ENCODE measurements at places on chromosomes 4 and X. TPM values are rescaled to one million over a fixed set of nuclear protein-coding genes. Genes with fewer than 3 reads are reported as not detected.

- no peak for DNase-seq
These were observed 5.8 kb downstream of the ITM2A start for GRCh38 chrX:79361192-79361870.

DNA sequence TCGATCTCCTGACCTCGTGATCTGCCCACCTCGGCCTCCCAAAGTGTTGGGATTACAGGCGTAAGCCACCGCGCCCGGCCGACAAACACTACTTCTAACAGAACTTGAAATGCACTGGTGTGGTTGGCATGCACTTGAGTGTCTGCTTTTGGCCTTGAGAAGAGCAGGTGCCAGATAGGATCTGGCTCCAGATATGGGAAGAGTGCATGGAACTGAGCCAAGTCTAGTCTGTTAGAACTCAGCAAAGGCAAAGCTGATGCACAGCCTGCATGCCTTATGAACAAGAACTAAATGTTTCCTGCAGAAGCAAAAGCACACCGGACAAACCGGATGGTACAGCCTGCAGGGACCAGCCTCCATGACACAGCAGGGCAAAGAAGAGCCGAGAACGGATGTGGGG lies 35.1 kb upstream of the TBL1X start:
- no peak for DNase-seq

- no peak for DNase-seq
These were observed 27.1 kb downstream of the PAK3 start for GRCh38 chrX:111123125-111123524.

GRCh38 chr4:32826169-32826568 lies 2106.0 kb downstream of the PCDH7 start:
- no peak for DNase-seq

GRCh38 chrX:9846631-9847030 lies 60.4 kb downstream of the SHROOM2 start:
- DNase-seq: peak; percentile 12

DNA sequence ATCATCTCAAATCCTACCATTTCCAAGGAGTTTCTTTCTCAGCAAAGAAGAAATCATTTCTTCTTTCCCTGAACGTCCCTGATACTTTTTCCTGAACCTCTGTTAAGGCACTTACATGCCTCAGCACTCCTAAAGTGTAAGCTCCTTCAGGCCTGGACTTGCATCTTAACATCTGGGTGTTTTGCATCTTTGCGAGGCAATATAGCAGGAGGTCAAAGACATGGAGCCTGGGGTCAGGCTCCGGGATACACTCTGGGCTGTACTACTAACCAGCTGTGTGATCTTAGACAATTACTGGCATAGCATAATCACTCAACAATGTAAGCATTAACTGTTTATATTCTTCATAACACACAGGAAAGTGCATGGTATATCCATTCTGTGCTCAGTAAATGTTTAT lies 275.5 kb upstream of the BOD1L1 start:
- DNase-seq: no peak

GRCh38 chr4:140099983-140100382 lies 54.0 kb downstream of the MAML3 start:
- no peak for DNase-seq

The HPSE gene
- total RNA-seq: 0.75 TPM

The PNMA5 gene
- not detected for total RNA-seq

The C1QTNF7 gene
- not detected for total RNA-seq

The LRAT gene
- 0.50 TPM for total RNA-seq
